ENCODE measurements at places on chromosomes 1 and 21. TPM values are rescaled to one million over a fixed set of nuclear protein-coding genes. Genes with fewer than 3 reads are reported as not detected.

DNA sequence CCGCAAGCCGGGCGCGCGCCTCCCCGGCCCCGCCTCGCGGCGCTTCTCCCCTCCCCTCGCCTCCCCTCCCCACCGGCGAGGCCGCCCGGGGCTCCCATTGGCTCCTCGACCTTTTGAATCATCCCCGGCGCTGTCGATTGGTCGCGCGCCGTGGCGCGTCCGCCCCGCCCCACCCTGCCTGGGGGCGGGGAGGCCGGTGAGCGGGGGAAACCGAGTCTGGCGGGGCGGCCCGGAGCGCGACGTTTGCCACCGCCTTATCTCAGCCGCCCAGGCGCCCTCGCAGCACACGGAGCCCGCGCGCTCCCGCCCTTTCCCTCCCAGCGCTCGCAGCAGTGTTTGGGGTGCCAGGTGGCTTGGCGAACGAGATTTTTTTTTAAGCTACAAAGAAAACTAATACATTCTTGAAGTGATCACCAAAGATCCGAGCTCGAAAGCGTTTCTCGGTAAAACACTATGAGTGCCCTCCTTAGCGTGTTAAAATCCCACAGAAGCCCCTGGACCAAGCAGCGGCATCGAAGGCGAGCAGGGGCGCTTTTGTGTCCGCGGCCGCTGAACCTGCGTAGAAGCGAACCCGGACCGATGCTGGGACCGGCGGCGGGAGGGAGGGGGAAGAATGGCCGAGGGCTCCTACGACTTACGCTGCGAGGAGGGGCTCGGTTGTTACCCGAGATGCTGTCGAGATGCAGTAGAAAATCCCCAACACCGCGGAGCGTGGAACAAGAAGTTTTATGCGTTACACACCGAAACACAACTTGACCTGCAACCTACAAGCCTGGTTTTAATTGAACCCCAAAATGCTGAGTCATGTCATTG, 436 bp upstream of the LBR start:
- peak; percentile 91 for DNase-seq

GRCh38 chr1:232675260-232675659, 45.3 kb upstream of the SIPA1L2 start:
- DNase-seq, result no peak

DNA sequence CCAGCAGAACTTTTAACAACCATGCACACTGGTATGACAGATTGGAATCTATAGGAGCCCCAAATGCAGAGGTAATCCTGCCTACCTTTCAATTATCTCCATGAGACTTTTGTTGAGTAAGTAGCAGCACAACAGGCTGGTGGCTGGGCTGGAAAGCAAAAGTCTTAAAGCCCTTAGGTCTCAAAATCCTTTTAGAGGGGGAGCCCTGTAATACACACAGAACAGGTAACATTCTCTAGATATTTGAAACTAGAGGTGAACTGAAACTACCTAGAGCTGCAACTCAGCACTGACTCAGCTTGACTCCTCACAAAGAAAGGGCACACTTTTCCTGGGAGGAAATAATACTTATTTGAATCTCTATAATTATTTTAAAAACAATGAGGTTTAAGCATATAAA, 71.5 kb downstream of the CLCA4 start:
- DNase-seq, result no peak

GRCh38 chr1:227066999-227067398, 126.9 kb downstream of the COQ8A start:
- no peak for DNase-seq

- DNase-seq, result no peak
Observed at GRCh38 chr21:38810826-38811164, 5.1 kb downstream of the ETS2 start.

GRCh38 chr1:155003766-155004351, 1.3 kb downstream of the ZBTB7B start:
- peak; percentile 80 for DNase-seq

DNA sequence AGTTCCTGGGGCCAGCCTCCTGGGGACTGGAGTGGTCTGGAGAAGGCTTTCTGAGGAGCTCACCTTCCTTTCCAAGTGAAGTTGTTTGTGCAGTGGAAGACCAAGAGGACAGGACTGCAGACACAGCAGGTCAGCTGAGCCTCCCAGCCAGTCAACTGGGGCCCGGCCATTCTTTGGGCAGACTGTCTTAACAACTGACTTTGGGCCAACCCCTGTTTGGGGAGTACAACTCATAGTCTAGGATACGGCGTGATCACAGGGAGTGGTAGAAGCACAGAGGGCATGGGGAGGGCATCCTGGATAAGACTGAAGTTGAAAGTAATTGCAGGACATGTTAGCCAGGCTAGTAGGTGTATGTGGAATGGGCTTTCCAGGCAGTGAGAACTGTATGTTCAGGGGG, 50.3 kb downstream of the PGM1 start:
- no peak for DNase-seq

GRCh38 chr1:60255565-60255964, 182.0 kb upstream of the C1orf87 start:
- no peak for DNase-seq

DNA sequence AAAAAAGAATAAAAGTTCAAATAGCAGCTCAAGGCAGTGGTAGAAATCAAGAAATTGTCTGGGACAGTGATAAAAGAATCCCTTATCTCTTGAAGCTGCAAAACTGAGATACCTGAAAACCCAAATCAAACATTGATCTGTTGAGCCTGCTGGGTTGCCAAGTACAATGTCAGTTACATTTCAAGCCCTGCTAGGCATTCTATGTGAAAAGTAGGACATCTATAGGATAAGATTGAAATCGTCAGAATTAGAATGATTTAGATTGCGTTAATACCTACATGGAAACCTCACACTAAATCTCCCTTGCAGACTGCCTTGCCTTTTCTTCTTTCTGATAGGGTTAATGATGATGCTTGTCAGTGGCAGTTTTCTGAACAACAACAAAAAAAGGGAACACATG, 1684.4 kb upstream of the B3GALT2 start:
- DNase-seq, result no peak

- no peak for DNase-seq
Observed at GRCh38 chr1:6473974-6474814, 8.2 kb upstream of the TNFRSF25 start.

- DNase-seq, result peak; percentile 79
Observed at GRCh38 chr1:94713472-94714141, 106.5 kb upstream of the SLC44A3 start.

GRCh38 chr1:41708332-41708731, 210.4 kb downstream of the HIVEP3 start:
- DNase-seq, result no peak

DNA sequence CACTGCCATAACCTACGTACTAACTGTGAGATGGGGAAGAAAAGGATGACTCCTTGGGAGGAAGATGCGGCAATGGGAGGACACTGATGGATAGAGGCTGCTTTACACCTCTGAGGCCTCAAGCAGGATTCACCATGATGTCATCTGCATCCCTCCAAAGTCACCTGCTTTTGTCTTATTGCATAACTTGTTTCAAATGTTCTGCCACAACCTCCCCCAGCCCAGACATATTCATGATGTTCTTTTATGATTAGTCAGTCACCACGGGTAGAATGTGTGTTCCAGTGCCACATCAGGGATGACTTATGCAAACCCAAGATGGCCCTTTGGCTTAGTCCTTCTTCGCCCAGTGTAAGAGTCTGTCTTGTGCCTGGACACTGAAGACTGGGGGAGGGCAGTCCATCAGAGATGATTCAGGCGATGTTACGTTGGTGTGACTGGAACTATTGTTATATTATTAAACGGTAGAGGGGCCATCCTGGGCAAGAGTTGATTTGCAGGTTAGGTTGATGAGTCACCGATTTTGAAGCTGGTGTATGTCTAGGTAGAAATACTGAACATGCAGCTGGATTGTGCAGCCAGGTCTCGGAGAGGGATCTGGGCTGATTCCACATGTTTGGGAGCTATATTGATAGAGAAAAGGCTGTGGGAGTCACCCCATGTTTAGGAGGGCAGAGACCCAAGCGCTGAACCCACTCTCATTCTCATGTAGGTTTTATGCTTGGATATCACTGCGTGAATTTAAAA, 32.6 kb downstream of the RYR2 start:
- no peak for DNase-seq

DNA sequence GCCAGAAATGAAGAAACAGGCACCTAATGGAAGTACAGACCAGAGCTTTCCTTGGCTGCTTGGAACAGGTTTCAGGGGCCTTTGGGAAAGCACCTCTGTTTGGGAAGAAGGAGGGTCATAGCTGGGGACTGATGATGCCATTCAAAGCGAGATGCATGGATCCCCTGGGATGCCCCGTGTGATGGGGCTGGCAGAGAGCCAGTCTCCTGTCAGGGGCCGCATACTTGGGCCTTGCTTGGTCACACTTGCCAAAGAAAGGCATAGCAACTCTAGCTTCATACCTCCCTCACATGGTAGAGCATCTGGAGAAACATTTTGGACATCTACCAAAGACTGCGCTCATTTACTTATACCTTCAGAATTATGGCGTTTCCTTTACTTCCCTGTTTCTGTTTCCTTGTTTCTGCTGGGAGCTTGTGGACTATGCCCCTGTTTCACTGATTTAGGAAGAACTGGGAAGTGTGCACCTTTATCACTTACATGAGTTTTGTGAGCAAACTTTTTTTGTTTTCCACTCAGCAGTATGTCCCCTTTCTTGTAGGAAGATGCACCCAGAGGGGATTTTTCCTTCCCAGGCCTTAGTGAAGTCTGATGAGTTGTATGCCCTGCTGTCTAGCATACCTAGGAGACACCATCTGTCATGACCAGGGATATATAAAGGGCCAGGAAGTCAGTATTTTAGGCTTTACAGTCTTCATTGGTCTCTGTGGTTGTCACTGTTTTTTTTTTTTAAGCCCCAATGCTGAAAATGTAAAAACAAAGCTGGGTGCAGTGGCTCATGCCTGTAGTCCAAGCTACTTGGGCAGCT, 19.8 kb upstream of the ST3GAL3 start:
- no peak for DNase-seq

- DNase-seq, result no peak
Observed at GRCh38 chr1:244854166-244854565, 10.2 kb downstream of the HNRNPU start.

GRCh38 chr1:36137776-36138175, 11.5 kb downstream of the TRAPPC3 start:
- no peak for DNase-seq

- no peak for DNase-seq
Observed at GRCh38 chr1:3602375-3602774, 8.9 kb downstream of the MEGF6 start.

- DNase-seq, result no peak
Observed at GRCh38 chr1:219367496-219367895, 193.8 kb downstream of the LYPLAL1 start.

GRCh38 chr1:6127587-6128163, 52.4 kb downstream of the CHD5 start:
- peak; percentile 36 for DNase-seq

GRCh38 chr1:95742591-95743089, 508.6 kb downstream of the RWDD3 start:
- no peak for DNase-seq

GRCh38 chr1:28759257-28759656, 22.5 kb downstream of the YTHDF2 start:
- no peak for DNase-seq

DNA sequence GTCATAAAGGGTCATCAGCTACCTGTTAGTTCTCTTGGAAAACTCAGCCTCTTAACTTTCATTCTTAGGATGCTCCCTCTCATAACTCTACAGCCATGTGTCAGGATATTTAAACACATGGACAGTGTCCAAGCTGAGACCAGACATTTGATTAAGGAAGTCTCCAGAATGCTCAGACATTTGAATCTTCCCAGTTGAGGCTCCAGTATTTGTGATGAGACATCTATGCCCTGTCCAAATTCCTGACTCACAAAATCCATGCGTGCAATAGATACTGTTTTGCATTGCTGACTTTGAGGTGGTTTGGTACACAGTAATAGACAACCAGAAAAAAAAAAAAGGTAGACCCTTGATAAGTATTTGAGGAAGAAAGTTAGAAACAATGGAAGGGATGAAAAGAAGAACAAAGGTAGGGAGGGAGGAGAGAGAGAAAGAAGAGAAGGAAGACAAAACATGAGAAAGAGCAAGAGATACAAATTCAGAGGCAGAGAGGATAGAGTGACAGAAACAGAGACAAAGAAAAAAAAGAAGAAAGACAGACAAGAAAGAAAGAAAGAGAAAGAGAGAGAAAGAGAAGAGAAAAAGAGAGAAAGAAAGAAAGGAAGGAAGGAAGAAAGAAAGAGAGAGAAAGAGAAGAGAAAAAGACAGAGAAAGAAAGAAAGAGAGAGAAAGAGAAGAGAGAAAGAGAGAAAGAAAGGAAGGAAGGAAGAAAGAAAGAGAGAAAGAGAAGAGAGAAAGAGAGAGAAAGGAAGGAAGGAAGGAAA, 275.5 kb upstream of the PRMT6 start:
- DNase-seq, result no peak

GRCh38 chr1:11925938-11926292, 312 bp downstream of the KIAA2013 start:
- no peak for DNase-seq

GRCh38 chr1:116268211-116268610, 104.8 kb upstream of the ATP1A1 start:
- DNase-seq, result peak; percentile 64

DNA sequence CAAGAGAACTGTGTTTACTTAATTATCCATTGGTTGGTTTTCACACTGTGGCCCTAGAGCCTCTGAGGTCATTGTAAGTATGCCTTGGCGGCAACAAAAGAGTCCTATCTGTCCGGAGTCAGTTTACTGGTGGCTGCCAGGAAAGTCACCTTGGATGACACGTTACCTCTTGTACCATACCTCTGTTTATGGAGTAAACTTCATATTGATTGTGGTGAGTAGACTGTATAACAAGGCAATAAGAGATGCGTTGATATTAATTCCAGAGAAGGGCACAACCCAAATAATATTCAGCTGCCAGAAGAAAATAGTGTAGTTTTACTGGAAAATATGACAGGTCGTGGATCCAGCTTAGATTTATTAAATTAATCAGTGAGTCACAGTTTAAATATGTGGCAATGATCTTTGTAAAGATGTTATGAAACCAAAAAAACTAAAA, 20.4 kb upstream of the KIF14 start:
- DNase-seq, result peak; percentile 59

DNA sequence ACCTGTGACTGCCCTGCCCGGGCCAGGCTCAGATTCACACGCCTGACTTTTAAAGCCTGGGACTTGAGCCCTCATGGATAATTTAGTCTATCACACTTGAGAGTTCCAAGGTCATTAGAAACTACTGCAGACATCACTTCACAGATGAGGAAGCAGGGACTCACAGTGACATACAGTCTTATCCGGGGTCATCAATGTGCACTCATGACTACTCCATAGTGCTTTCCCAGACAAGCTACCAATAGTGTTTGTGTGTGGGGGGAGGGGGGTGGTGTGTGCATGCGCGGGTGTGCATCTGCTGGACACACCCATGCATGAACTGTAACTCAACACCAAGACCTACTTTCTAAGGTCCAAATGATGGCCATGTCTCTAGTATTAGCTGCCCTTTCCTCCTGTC, 16.1 kb upstream of the SLC5A9 start:
- DNase-seq, result no peak

The VWA5B1 gene
- total RNA-seq, result not detected

The MMP23B gene
- 0.99 TPM for total RNA-seq

The CHI3L1 gene
- total RNA-seq, result 8.2 TPM

The RGS1 gene
- 0.99 TPM for total RNA-seq

The PTPRU gene
- 40.2 TPM for total RNA-seq

The DIP2A gene
- 28.5 TPM for total RNA-seq

The RXRG gene
- total RNA-seq, result not detected

The TAL1 gene
- total RNA-seq, result 2.6 TPM

The HRNR gene
- total RNA-seq, result not detected

The FAM151A gene
- not detected for total RNA-seq

The GNG4 gene
- 0.66 TPM for total RNA-seq

The LCE1F gene
- total RNA-seq, result not detected

The CDC20 gene
- total RNA-seq, result not detected

The SYNC gene
- total RNA-seq, result 4.9 TPM

Data from body of pancreas (tissue), 4 donors.